Body of pancreas (tissue), 4 donors: ENCODE measurements at places on chromosomes 1 and 21.

DNA sequence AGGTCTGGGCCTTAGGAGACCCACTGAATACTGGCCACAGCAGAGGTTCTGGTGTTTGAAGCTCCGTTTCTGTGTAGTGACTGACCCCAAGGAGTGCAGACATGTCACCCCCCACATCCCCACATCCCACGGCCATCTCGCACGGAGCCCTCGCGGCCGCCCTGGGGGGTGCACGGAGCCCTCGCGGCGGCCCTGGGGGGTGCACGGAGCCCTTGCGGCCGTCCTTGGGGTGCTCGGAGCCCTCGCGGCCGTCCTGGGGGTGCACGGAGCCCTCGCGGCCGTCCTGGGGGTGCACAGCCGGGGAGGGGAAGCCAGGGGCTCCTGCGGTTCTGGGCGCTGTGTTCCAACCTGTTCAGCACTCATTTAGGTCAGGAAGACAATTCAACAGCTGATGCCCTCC lies 68.4 kb downstream of the SCCPDH start:
- DNase-seq, result no peak

GRCh38 chr1:171884475-171884874 lies 43.2 kb downstream of the DNM3 start:
- DNase-seq, result no peak

DNA sequence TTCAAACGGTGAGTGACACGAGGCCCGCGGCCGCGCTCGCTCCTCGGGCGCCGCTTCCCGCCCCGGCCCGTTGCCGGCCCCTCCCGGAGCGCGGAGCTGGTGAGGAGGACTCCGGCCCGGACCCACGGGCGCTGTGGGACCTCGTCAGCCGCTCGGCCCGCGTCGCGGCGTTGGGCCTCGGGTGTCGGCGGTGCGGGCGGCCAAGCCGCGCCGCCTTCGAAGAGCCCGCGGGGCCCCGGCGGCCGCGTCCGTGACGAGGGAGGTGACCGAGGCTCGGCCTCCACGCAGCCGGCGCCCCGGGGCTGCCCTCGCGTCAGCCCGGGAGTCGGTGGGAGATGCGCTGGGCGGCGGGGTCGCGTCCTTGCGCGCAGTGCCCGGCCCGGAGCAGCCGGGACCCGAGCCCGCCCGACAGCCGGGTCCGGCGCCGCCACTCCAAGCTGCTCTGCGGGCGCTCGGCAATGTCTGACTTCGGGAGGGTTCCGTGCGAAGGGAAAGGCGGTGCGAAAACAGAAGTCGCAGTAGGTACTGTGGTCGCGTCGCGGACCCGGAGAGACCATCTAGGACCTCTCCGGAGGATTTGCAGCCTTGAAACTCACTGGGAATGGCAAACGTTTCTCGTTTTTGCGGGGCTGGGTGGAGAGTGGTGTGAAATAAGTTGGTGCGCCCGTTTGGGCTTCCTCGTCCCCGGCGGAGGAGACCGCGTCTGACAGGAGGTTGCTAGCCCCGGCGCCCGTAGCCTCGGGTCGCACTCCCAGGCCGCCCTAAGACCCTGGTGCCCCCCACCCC lies 829 bp downstream of the SPEN start:
- peak; percentile 41 for DNase-seq

DNA sequence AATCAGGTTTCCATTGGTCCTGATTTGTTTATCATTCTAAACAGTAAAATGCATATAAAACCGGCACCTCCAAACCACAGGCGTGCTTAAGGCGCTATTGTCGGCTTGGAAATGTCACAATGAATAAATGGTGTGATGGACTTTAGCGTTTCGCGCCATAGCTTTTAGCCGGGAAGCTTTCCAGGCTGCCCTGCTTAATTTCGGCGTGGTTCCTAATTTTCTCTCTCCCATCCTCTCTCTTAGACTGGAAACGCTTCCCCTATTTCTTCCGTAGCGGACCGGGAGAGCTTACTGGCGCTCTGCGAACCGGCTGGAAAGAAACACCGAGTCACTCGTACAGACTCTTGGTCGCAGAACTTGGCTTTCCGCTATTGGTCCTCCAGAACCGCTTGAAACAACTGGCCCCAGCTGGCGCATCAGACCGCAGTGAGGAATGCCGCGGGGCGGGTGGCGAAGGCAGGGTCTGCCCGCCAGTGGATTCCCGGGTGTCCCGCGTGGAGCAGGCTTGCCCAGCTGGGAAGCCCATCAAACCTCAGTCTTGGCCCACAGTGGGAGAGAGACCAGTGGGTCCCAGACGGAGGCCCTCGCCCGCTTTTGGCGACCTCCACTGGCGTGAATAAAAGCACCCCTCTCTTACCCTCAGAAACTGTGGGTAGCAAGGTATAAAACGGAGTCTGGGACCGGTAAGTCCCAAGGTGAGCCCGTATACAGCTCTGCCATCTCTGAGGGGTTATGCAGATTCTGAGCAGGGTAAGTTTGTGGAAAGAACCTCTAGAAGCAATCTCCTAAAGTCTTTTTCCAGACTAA lies 4.0 kb upstream of the LHX8 start:
- no peak for DNase-seq

- DNase-seq, result no peak
Measured at GRCh38 chr1:147417024-147417423, 124.3 kb upstream of the BCL9 start.

- no peak for DNase-seq
Measured at GRCh38 chr1:18632218-18632588, 1.6 kb downstream of the PAX7 start.

- no peak for DNase-seq
Measured at GRCh38 chr1:19926296-19927129, 3.1 kb upstream of the PLA2G2E start.

GRCh38 chr1:7584157-7584556 lies 186.9 kb upstream of the VAMP3 start:
- no peak for DNase-seq

GRCh38 chr21:14403681-14404318 lies 20.9 kb upstream of the HSPA13 start:
- no peak for DNase-seq

GRCh38 chr21:38269576-38269936 lies 12.8 kb downstream of the KCNJ15 start:
- DNase-seq, result no peak

GRCh38 chr1:174445817-174446216 lies 1.9 kb upstream of the GPR52 start:
- no peak for DNase-seq

- DNase-seq, result no peak
Measured at GRCh38 chr1:38243106-38243505, 196.5 kb upstream of the POU3F1 start.

DNA sequence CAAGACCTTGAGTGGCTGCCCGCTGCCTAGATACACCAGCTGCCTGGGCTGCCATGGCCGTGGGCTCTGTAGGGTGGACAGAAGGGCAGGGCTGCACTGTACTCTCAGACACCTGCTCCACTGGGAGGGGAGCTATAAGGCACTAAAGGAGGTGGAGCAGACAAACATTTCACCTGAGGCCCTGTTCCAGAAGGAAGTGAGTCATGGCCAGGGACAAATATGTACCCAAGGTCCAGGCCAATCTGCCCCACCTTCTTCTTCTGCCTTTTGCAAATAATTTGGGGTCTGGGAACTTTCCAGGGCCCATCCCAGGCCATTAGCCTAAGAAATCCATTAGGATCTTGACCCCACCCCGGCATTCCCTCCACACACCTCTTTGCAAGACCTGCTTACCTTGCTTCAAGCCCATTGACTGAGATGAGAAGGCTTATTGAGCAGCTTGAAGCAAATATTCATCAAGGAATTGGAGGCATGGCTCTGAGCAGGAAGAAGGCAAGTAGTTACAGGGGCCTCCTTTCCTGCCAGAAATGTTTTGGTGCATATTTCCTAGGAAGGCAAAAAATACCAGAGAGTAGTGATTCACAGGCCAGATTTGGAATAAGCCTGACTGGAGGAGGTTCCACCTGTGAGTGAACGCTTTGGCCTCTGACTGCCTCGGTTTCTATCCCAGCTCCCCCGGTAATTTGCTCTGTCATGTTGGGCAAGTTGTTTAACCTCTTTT lies at the start of gene CAPN8:
Gene CAPN8 (minus strand): TSS at position 110 of the 721 bp plus-strand sequence. CDS start 55 bp downstream, at position 55.
- peak; percentile 48 for DNase-seq

- DNase-seq, result no peak
Measured at GRCh38 chr1:47683401-47683800, 245.6 kb downstream of the FOXD2 start.

DNA sequence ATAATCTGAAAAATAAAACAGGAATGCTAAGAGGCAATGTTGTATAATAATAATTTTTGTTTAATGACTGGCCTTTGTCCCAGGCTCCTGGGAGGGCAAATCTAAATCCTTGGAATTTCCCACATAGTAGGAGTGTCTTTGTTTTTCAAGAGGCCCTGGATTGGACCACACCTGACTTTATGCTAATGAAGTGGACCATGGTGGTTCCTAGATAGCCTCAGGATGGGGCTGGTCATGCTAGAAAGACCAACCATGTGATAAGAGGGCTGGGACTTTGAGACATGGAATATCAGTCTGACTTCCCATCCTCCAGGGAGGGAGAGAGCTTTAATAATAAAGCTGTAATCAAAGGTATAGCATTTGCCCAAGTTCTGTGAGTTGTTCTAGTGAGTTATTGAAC lies 138.2 kb upstream of the RAB4A start:
- DNase-seq, result no peak

- no peak for DNase-seq
Measured at GRCh38 chr1:6106321-6106731, 60.6 kb downstream of the KCNAB2 start.

DNA sequence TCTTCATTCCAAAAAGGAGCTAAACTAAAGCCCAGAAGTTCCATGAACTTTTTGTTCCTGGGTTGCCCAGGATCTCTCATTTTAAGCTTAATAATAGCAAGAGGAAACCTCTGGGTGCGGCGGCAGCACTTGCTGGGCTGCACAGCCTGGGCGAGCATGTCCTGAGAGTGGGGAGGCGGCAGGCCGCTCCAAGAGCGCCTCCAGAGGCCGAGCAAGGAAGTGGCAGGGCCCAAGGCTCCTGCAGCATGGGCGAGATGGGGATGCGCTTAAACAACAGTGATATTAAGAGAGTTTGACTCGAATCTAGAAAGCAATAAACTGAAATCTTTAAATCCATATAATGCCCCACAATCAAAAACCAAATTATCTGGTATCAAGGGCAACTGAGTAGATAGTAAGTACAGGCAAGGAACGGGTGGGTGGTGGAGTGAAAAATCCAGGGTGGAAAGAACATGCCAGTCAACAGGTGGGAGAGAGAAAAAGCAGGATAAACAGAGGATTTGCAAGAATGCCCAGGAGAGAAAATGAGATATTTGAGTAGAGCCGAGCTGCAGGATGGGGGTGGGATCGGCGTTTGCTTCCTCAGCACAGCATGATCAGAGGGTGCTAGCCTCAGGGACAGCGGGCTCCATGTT lies 14.1 kb upstream of the TNR start:
- DNase-seq, result peak; percentile 12

GRCh38 chr1:94178901-94179300 lies 58.0 kb upstream of the ABCA4 start:
- DNase-seq, result no peak

- DNase-seq, result no peak
Measured at GRCh38 chr1:186404454-186405051, 28.9 kb downstream of the ODR4 start.

DNA sequence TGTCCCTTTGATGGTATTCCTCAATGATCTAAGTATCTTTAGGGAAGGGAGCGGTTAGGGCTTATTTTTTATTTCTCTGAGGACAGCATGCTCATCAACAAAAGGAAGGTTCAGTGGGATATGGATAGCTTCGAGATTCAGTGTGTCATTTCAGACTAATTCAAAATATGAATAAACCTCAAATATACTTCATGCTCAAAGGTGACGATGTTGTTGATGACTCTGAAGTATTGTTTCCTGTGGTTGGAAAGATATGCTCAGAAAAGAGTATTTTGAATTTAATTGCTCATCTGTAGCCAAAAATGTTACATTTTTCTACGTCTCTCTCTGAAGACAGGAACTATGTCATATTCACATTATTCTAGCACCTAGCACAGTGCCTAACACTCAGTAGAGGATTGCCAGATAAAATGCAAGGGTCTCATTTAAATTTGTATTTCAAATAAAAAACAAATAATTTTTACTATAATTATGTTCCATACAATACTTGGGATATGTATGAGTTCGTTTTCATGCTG lies 1.8 kb upstream of the FCRL3 start:
- no peak for DNase-seq

DNA sequence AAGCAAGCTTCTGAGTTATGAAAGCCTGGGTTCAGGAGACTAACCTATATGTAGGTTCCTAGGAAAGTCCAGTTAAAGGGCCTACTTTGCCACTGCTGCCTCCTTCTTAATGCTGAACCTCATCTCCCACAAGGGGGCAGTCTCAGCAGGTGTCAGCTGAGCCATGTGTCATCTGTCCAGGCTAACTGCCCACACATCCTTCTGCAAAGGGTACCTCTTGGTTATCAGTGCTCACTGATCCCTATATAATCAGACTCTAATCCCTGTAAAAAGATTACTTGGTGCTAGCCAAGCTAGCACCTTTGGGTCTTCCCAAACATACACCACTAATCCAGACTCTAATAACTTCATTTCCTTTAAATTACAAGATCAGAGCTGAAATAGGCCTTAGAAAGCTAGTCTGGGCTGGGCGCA lies 9.0 kb downstream of the PRDX1 start:
- DNase-seq, result peak; percentile 67
